Stimulated activated CD8-positive, alpha-beta memory T cell treated with anti-CD3 and anti-CD28 coated beads, Interleukin-7, amount 100 ng/mL, for 1 hour (primary cell): ENCODE measurements at places on chromosomes 12 and 14.

- DNase-seq, result no peak
Measured at GRCh38 chr14:102201353-102201738, 61.6 kb downstream of the WDR20 start.

GRCh38 chr12:27024291-27024690, 1.9 kb downstream of the MED21 start:
- no peak for DNase-seq

GRCh38 chr14:100285913-100286400, 20.3 kb downstream of the SLC25A29 start:
- DNase-seq, result no peak

GRCh38 chr14:92969871-92970270, 46.9 kb downstream of the CHGA start:
- no peak for DNase-seq

GRCh38 chr12:53049571-53050318, at the start of gene TNS2:
Gene TNS2, plus strand, starts transcription at chr12:53050065. Its CDS starts 121 bp downstream, at chr12:53050186.
- DNase-seq, result no peak

- DNase-seq, result no peak
Measured at GRCh38 chr14:100683578-100683977, 43.1 kb upstream of the DLK1 start.

GRCh38 chr12:51393676-51394545, 2.7 kb upstream of the GALNT6 start:
- no peak for DNase-seq

- no peak for DNase-seq
Measured at GRCh38 chr12:101777485-101777884, 38.2 kb upstream of the SYCP3 start.
